Hematopoietic multipotent progenitor cell treated with erythropoietin and hydrocortisone succinate and interleukin-3 and kit ligand, for 4 days (in vitro differentiated cells): ENCODE measurements at places on chromosomes 3 and 15.

- peak; percentile 62 for DNase-seq
These were observed 1.3 kb upstream of the LRRC58 start for GRCh38 chr3:120350401-120350941.

DNA sequence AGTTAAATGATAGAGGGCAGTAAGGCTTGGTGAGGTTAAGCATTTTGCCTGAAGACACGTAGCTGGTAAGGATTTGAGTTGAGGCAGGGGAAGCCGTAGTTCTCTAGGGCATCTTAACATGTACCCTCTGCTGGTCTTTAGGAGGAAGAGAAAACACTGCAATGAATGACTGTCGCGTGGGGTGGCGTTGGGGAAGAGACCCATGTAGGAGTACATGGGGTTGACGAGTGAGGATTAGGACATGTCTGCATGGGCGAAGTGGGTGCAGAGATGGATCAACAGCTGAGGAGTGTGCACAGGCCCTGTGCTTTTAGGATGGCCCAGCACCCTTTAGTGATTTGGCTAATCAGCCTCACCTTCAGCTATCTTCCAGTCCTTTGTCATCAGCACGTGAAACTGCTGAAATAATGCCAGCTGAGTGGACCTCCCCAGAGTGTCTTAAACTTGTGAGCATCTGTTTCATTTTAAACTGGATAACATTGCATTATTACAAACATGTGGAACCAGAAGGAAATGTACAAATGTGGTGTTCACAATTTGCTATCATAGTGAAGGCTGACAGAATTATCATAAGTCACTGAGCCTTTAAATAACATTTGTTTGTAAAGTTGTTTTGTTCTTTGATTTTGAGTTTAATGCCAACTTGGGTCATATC lies 15.3 kb downstream of the P2RY14 start:
- DNase-seq, result no peak

DNA sequence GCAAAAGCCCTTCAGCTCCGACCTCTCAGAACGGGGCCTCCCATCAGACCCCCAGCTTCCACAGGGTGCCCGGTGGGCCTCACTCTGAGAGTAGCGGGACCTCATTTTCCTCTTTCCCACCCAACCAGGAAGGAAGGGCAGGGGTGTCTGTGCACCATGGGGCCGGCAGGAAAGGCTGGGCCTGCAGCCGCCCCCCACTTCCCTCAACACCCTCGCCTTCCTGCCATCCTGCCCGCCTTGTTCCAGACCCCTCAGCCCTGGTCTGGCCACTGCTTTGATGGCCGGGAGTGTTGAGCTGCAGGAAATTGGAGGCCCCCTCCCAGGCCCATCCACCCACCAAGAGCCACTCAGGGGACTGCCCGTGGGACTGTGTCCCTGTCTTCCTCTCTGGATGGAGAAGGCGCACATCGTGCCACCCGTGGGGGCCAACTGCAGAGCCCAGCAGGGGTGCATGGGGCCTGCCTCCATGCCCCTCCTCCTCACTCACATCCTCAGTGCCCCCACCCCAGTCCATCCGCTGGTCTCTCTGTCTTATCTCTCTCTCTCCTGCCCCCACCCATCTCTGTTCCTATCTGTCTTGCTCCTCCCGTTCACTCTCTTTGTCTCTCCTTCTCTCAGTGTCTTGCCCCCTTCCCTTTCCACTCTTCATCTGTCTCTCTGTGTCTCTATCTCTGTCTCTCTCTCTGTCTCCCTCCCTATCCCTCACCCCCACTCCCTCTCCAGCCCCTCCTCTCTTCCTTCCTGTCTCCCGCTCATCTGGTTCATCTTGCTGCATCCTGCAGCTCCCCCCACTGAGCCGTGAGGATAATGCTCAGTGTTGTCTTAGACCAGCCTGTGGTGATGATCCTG lies 1.8 kb upstream of the PLXND1 start:
- DNase-seq, result peak; percentile 82

- DNase-seq, result no peak
These were observed 82.7 kb upstream of the SOX2 start for GRCh38 chr3:181629029-181629428.

DNA sequence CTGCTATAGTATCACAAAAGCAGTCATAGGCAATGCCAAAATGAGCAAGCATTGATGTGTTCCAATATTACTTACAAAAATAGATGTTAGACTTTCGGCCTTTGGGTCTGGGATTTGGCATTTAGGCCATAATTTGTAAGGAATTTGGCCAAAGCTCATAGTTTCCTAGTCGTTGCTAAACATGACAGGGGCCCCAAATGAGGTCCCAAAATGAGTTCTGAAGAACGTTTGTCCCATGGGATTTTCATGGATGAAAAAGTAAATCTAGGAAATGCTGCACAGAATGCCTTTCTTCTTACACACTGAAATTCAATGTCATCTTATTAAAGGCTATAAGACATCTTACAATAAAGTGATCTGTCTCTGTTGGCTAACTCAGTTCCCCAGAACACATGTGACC lies 456.0 kb downstream of the CNTN4 start:
- no peak for DNase-seq
